H9 (cell line): ENCODE measurements at places on chromosomes 4 and X.

DNA sequence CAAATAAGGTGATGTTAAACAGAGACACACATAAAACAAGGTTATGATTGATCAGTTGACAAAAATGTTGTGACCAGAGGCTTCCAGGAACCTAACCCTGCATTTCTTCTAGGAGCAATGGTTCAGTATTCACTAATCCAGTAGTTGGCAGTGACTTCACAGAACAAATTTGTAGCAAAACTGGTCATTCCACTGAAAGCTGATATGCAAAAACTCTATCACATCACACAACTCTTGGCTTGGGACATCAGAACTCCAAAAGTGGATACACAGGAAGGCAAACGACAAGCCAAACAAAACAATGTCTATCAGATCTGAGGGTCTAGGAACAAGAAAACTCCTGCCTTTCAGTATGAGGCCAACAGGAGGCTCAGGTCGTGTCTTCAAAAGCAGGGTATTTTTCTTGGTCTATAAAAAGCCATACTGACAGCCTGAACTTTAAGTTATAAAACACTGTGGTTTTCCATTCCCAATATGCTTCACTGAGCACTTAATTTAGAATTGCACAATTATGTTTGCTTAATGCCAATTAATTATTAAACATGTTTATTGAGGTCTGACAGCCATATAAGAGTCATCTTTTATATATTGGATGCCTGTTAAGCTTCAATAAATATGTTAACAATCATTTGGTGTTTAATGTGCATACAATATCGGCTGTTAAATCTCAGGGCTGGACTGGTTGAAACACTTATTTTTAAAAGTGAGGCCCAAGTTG is 45.6 kb downstream of the SOD3 start:
- DNase-seq = no peak

- DNase-seq = no peak
Observed at GRCh38 chr4:113317523-113317922, 268.1 kb downstream of the ANK2 start.

GRCh38 chrX:18890049-18890381 is 93.9 kb downstream of the PHKA2 start:
- no peak for DNase-seq

GRCh38 chr4:87310691-87311335 is 11.9 kb downstream of the HSD17B13 start:
- no peak for DNase-seq

GRCh38 chr4:92305878-92306520 is 2.2 kb downstream of the GRID2 start:
- DNase-seq = no peak

- no peak for DNase-seq
Observed at GRCh38 chr4:61129971-61130370, 70.2 kb upstream of the ADGRL3 start.

- DNase-seq = no peak
Observed at GRCh38 chr4:55032179-55032578, 93.2 kb downstream of the KDR start.

- DNase-seq = peak; percentile 63
Observed at GRCh38 chr4:40924096-40924792, 174.5 kb downstream of the NSUN7 start.

DNA sequence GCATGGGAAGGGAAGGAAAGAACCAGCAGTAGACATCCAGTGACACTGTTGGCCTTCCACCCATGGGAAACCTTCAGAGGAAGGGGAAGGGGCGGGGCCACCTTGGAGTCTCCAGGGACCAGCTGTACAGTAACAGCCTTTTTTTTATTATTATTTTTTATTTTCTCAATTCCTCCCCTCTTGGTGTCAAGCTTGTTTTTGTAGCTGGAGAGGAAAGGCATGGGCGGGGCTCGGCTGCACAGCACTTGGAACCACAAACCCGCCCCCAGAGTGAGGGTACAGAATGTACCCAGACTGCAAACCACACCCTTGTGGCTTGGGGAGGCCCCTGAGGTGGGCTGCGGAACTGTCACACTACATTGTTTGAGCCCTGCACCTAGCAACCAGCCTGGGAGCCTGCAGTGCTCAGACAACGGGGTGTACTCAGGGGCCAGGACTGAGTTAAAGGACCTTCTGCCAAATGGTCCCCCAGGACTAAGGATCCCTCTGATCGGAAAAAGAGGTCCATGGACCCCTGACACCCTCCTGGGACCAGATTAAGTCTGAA is 45.7 kb downstream of the PRPS1 start:
- peak; percentile 60 for DNase-seq

DNA sequence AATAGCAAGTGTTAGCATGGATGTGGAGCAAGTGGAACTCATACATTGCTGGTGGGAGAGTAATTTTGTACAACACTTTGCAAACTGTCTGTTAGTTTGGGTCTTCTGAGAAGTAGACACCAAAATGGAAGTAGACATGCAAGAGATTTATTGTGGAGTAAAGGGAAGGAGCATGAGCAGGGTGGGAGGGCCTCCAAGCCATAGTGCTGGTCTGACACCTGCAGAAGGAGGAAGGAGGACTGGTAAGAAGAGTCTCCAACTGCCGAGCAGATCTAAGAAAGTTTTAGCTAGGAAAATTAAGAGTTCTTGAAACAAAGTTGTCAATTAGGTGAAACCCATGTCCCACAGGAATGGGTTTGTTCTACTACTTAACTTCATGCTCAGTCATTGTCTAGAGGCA is 64.0 kb upstream of the DDIT4L start:
- no peak for DNase-seq

DNA sequence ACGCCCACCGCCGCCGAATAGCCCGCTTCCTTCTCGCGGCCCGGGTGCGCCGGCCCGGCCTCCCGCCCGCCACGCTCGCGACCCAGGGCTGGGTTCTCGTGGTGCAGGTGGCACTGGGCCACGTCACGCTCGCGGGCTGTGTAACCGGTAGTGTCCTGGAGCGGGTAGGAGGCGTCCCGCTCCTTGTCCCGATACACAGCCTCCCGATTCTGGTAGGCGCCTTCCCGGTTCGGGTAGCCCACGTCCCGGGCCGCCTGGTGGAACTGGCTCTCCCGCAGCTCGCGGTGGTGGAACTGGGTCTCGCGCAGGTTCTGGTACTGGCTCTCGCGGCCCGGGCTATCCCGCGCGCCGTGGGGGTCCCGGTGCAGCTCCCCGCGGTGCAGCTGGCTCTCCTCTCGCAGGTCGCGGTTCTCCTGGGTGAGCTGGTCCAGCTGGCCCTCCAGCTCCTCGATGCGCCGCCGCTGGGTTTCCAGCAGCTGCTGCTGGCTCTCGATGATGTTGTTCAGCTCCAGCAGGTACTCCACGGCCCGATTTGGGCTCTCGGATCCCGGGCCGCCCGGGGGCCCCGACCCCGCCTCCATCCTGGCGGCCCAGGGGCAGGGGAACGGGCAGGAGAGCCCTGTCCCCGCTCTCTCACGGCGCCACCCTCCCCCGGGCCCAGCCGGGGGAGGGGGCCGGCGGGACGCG is 39.3 kb upstream of the IQSEC2 start:
- DNase-seq = no peak

- DNase-seq = peak; percentile 54
Observed at GRCh38 chr4:138111462-138112000, 130.6 kb downstream of the SLC7A11 start.

GRCh38 chrX:30865015-30865414 is 24.0 kb downstream of the TAB3 start:
- peak; percentile 41 for DNase-seq

GRCh38 chrX:105101378-105101777 is 119.1 kb downstream of the TEX13A start:
- no peak for DNase-seq

DNA sequence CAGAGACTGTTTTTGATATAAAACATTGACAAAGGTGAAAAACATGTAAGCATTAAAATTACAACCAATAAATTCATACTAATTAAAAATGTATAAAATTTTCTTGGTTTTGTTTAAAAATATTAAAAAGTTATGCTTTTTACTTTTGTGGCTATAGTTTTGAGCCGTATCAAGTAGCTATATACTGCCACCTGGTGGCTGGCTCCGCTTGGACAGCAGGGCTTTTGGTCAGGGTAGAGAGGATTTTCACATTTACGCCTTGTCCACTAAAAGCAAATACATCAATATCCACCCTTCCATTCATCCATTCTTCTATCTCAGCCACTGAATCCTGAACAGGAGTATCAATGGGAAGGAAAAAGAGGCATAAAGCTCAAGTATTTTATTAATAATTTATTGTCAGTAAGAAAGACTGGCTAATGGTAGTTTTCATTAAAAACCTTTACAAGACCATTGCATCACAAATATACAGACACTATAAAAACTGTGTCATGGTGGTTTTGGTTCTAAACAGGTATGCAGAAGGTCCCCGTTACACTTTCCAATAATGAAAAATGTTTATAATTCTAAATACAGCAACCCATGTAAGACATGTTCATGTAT is 32.1 kb upstream of the MTNR1A start:
- peak; percentile 42 for DNase-seq

- no peak for DNase-seq
Observed at GRCh38 chr4:3107691-3108121, 33.2 kb downstream of the HTT start.

GRCh38 chr4:111814961-111815360 is 330.3 kb upstream of the FAM241A start:
- DNase-seq = no peak

DNA sequence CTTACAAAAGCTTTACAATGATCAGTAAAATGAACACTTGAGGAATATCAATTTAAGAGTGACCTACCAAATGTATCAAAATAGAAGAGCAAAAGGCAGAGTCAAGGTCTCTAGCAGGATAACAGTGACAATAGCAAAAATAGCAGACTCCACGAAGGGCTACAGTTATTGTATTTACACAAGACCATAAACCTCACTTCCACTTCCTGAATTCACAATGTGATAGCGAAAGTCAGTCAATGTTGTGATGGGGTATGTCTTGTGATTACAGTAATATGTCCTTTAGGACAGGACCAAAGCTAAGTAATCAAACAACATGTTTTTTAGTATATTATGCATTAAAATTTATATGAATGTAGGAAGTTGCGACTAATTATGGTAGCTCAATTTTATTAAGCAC is 139.6 kb downstream of the IQCM start:
- no peak for DNase-seq

GRCh38 chr4:140944199-140944515 is 188.0 kb upstream of the TBC1D9 start:
- DNase-seq = no peak

- DNase-seq = no peak
Observed at GRCh38 chr4:175561696-175562095, 250.4 kb downstream of the GPM6A start.
